ENCODE measurements at places on chromosomes 2 and 18. TPM values are rescaled to one million over a fixed set of nuclear protein-coding genes. Genes with fewer than 3 reads are reported as not detected.

Gene CCDC74A
- 34.4 TPM for polyA plus RNA-seq

Gene UGT1A6
- polyA plus RNA-seq, result not detected

Gene EMILIN2
- polyA plus RNA-seq, result 0.12 TPM

Gene TMEM198
- polyA plus RNA-seq, result 44.0 TPM

Gene KCNG3
- polyA plus RNA-seq, result 1.1 TPM

Gene UGT1A8
- not detected for polyA plus RNA-seq

Gene COBLL1
- polyA plus RNA-seq, result not detected

Gene SH3BP4
- 3.1 TPM for polyA plus RNA-seq

Gene SAG
- not detected for polyA plus RNA-seq

Gene HOXD13
- polyA plus RNA-seq, result not detected

Gene ACTG2
- 0.67 TPM for polyA plus RNA-seq

Gene MYO3B
- 0.11 TPM for polyA plus RNA-seq

Gene LDLRAD4
- 1.9 TPM for polyA plus RNA-seq

Gene LIMS2
- polyA plus RNA-seq, result not detected

Gene DSG1
- not detected for polyA plus RNA-seq

Gene PJVK
- polyA plus RNA-seq, result 3.6 TPM

Gene RTP5
- 1.2 TPM for polyA plus RNA-seq

Gene TUBB8B
- not detected for polyA plus RNA-seq

Gene HOXD11
- polyA plus RNA-seq, result not detected
